Activated T-cell treated with anti-CD3 and anti-CD28 coated beads for 24 hours (primary cell): ENCODE measurements at places on chromosomes 7 and 10.

GRCh38 chr10:5622186-5622960 lies 44.0 kb downstream of the ASB13 start:
- DNase-seq: no peak

DNA sequence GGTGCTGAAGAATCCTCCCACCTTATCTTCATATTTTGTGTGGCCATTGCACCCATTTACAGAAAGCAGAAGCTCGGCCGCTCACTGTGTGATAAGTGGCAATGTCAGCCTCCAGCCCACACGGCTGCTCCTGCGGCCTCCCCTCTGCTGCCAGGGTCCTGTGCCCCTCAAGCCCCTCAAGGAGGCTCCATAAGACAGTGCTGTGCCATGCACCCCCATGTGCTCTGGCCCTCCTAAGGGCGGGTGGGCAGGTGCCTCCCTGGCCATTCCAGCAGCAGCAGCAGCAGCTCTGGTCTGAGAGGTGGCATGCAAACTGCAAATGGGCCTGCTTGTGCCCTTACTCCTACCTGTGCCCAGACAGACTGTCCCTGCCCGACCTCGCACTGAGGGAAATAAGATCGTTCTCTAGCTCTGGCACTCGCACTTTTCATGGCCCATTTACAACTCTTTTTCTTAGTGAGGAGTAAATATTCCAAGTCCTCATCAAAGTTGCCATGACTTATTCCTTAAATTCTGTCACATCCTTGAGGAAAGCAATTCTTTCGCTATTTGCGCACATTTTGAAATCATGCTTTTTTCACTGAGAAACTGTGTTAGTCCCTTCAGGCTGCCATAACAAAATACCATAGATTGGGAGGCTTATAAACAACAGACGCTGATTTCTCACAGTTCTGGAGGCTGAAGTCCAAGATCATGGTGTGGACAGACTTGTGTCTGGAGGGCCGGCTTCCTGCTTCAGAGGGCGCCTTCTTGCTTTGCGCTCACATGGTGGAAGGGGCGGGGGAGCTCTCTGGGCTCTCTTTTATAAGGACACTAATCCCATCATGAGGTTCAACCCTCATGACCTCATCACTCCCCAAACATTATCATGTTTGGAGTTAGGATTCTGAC lies 187.8 kb downstream of the COBL start:
- DNase-seq: no peak

GRCh38 chr7:85101347-85101746 lies 85.5 kb downstream of the SEMA3D start:
- no peak for DNase-seq

- DNase-seq: no peak
Observed at GRCh38 chr10:127300868-127301321, 104.5 kb upstream of the INSYN2A start.

DNA sequence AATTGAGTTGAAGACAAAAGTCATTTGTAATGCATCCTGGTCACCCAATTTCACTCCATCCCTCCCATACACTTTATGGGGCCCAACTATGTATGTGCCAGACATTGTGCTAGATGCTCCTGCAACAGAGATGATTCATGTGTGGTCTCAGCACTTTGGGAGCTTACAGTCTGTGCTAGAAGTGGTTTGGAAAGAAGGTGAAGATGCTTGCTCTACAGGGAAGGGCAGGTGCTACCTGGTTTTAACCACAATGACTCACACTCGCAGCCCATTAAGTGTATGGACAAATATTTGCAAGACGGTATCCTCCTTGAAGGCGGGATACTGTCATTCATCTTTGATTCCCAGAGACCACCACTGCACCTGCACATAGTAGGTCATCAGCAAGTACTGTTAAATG lies 257.6 kb downstream of the OTUD1 start:
- DNase-seq: no peak
